Urinary bladder (tissue), 4 donors: ENCODE measurements at places on chromosomes 6 and 20. TPM values are rescaled to one million over a fixed set of nuclear protein-coding genes. Genes with fewer than 3 reads are reported as not detected.

YIPF3 gene
- polyA plus RNA-seq: 118 TPM

LY6G6C gene
- not detected for polyA plus RNA-seq

RPL7L1 gene
- polyA plus RNA-seq: 48.8 TPM

TCF15 gene
- 0.65 TPM for polyA plus RNA-seq

PDE10A gene
- 1.8 TPM for polyA plus RNA-seq

CLIC5 gene
- 2.4 TPM for polyA plus RNA-seq

SLC26A8 gene
- polyA plus RNA-seq: 0.09 TPM

MROH8 gene
- 1.8 TPM for polyA plus RNA-seq

ZFP57 gene
- polyA plus RNA-seq: not detected

DDX39B gene
- polyA plus RNA-seq: 285 TPM

SLC22A1 gene
- polyA plus RNA-seq: 0.44 TPM

UNC5CL gene
- 0.87 TPM for polyA plus RNA-seq

GRCh38 chr20:62914970-62915457 is 11.3 kb downstream of the DIDO1 start:
- no peak for DNase-seq

DNA sequence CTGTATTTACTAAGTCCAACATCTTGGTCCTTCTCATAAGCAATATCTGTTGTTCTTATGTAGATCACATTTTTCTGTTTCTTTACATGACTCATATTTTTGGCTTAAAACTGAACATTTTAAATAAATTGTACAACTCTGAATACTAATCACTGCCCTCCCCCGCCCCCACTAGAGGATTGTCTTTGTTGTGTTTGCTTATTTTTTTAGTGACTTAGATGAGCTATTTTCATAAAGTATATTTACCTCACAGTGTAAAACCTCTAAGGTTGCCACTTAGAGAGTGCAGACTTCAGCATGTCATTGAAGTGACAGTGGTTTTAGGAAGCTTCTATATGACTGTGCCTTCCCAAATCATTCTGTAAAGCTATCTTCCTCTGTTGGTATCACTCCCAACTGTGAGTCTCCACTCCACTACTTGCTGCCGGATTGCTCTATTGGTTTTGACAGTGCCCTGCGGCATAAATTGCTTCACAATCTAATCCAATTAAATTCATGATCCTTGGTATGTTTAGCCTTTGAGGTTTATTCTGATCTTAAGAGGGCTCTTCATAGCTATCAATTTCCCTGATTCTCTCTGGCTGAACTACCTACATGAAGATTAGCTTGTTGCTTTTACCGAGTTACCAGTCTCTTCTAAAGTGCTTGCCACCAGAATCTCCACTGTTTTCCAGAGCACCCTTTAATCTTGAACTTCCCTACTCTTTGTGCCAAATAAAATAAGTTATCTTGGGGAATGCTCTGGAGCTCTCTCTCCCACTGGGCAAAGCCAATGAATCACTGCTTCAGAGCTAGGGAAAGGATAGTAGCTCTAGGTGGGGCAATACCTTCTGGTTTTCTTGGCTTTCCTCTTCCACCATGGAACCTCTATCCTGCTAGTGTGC is 33.0 kb downstream of the SPTLC3 start:
- DNase-seq: no peak

- no peak for DNase-seq
These were observed 72.4 kb downstream of the TULP4 start for GRCh38 chr6:158384671-158385110.

DNA sequence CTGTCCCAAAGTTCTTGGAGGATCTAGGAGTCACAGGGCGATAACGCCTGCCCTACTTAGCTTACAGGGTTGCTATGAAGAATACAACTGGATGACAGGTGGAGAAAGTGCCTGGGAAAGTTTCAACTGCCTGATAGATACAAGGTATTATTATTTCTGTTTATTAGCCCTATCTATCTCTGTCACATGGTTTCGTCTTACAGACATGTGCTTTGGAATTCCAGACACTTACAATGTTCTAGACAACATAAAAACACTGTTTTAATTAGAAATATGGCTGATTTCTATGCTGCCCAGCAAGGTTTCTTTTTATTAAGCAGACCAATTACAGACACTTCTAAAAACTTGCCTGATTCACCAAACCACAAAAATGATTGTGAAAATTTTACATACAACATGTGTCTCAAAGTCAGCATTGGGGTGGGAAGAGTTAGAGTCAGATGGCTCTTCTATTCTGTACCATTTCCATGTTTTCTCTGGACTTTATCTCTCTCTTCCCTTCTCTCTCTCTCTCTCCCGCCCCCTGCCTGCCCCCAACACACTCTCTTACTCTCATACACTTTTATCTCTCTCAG is 50.0 kb downstream of the GJA10 start:
- DNase-seq: no peak

GRCh38 chr6:167721291-167721690 is 105.4 kb upstream of the AFDN start:
- DNase-seq: no peak

GRCh38 chr6:155782739-155783459 is 327.3 kb upstream of the NOX3 start:
- no peak for DNase-seq

- no peak for DNase-seq
These were observed 3.0 kb downstream of the LAMA4 start for GRCh38 chr6:112251171-112251875.

DNA sequence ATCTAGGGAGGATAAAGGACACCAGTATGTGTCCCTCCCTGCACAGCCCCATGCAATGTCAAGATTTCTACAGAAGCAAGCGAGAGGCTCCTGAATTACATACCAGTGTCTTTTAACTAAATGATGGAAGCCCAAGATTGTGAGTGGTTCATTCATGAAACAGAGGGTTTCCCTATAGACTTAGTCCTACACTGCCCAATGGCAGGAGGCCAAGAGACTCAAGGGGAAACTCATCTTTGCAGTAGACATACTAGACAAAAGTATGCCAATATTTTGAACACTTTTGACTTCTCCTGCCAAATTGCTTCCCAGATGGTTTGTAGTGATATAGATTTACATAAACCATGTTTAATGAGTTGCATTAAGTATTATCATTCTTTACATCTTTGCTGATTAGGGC is 557.2 kb upstream of the JAG1 start:
- no peak for DNase-seq

- no peak for DNase-seq
These were observed 96.6 kb upstream of the MAN1A1 start for GRCh38 chr6:119446115-119446554.

GRCh38 chr6:119915971-119916370 is 566.4 kb upstream of the MAN1A1 start:
- DNase-seq: no peak

DNA sequence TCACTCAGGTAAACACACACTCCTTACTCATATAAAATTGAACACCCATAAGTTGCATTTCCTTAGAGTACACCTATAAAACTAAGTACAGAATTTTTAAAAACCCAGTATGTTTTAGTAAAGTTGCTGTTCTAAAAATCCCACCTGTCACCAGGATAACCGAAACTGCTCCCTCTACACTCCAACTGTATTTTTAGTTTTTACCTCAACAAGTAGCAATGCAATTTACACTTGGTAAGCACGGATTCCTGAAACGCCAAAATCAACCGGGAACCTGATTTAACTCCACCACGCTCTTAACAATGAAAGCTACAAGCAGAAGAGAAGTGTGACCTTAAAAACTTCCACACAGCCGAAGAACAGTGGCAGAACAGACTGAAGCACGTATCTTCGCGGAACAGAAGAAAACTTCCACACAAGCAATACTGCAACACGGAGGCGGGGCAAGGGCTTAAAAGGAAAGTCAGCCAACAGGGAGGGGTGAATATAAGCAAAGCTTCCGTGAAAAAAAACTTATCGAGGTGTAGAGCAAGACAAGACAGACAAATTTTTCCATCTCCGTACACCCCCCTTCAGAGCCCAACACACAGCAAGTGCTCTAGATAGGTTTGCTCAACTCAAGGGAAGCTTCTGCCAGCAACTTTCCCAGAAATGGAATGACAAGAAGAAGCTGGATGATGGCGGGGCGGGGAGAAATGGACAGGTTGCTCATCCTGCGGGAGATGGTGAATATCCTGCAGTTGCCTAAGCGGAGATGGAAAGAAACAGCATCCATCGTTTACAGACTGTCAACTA is 1.4 kb downstream of the STAU1 start:
- DNase-seq: peak; percentile 33

DNA sequence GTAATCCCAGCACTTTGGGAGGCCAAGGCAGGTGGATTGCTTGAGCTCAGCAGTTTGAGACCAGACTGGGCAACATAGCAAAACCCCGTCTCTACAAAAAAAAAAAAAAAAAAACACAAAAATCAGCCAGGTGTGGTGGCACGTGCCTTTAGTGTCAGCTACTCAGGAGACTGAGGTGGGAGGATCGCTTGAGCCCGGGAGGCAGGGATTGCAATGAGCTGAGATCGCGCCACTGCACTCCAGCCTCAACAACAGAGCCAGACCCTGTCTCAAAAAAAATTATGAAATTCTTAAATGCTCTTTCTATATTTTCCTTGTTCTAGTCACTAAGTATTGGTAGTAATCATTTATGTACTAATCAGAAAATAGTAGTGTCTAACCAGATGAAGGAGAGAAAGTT is 30.6 kb downstream of the SYTL3 start:
- no peak for DNase-seq

GRCh38 chr6:113055998-113056397 is 708.9 kb downstream of the RFPL4B start:
- DNase-seq: no peak

GRCh38 chr6:164763788-164764187 is 545.6 kb downstream of the C6orf118 start:
- no peak for DNase-seq

GRCh38 chr6:25968769-25969168 is 6.2 kb downstream of the TRIM38 start:
- no peak for DNase-seq

DNA sequence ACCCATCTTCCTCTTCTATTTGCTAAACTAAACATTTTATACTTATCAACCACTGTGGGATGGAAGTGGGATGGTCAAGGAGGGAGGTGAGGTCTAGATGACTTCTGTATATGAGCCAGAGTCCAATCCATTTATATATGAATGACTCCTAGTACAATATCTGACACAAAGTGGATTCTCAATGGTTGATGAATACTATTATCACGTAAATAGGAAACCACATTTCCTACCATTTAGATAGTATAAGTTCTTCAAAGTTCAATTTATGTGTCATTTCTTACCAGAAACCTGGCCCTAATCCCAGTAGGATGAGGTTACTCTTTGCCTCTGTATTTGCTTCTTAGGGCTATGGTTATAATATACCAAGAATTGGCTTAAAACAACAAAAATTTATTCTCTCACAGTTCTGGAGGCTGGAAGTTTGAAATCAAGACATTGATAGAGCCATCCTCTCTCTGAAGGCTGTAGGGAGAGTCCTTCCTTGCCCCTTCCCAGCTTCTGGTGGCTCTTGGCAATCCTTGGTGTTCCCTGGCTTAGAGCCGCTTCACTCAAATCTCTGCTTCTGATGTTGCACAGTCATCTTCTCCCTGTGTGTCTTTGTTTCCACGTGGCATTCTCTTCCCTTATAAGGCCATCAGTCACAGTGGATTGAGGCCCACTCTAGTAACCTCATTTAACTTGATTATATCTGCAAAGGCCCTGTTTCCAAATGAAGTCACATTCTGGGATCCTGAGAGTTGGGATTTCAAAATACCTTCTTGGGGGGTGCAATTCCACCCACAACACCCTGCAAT is 41.0 kb upstream of the RAB23 start:
- no peak for DNase-seq

DNA sequence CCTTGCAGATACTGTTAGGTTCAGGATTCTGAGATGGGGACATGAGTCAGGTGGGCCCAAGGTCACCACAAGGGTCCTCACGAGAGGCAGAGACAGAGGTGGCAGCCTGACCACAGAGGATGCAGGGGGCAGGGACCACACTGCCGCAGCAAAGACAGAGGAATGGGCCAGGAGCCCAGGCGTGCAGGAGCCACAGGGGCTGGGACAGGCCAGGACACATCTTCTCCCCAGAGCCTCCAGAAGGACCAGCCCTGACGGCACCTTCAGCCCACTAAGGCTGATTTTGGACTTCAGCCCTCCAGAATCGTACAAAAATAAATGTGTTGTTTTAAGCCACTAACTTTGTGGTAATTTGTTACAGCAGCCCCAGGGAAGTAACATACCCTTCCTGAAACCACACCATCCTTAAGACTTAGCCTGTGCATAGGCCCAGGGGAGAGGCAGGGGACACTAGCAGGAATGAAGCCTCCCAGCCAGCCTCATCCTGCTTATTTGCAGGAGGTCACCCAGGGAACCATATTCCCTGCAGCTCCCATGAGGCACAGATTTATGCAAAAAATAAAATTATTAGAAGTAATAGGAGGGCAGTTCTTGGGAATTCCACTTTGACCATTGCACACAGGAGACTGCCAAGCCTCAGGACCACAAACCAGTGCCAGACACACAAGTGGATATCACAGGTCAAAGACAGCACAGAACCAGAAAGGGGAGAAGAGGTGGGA is 119.3 kb upstream of the CST7 start:
- DNase-seq: no peak

DNA sequence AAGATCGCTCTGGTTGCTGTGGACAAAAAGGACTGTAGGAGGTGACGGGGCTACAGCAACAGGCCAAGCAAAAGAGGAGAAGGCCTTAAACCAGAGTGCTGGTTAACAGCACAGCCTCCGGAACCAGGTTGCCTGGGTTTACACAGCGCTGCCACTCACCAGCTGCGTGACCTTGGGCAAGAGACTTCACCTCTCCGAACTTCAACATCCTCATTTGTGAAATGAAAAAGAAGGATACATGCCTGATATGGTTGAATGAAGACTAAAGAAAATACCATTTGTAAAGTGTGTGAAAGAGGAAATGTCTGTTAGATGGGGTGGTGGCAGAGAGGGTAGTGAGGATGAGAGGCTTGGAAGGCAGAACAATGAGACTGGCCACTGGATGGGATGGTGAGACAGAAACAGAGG is 44.9 kb downstream of the PREX1 start:
- DNase-seq: no peak

DNA sequence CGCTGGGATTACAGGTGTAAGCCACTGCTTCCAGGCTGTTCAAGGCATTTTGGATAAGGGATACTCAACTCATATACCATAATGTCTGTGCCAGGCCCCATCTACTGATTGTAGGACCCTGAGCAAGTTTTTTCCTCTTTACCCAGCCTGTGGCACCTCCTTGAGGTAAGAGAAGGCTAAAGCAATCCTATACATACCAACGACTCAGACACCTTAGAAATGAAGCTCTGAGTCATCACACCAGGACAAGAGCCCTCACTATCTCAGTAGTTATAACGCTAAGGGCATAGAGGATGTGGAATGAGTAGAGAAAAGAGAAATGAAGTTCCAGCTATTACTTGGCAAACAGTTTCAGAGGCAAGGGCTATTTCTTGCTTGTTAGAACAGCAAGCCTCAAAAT is 16.9 kb downstream of the NDRG3 start:
- DNase-seq: no peak
